Activated T-cell treated with anti-CD3 and anti-CD28 coated beads, Interleukin-2, amount 50 U/mL, for 4 hours (primary cell): ENCODE measurements at places on chromosomes 1 and 21. TPM values are rescaled to one million over a fixed set of nuclear protein-coding genes. Genes with fewer than 3 reads are reported as not detected.

HPCAL4 gene
- 0.38 TPM for total RNA-seq

KLF17 gene
- not detected for total RNA-seq

GRCh38 chr1:145886390-145886789 is 724 bp upstream of the ANKRD35 start:
- no peak for DNase-seq

- DNase-seq: peak; percentile 54
These were observed 3.8 kb downstream of the PBXIP1 start for GRCh38 chr1:154951901-154952657.

- no peak for DNase-seq
These were observed 68.1 kb downstream of the URB2 start for GRCh38 chr1:229694053-229694693.
